ENCODE measurements at places on chromosomes 13 and 19.

GRCh38 chr13:45341799-45342500 is 967 bp upstream of the TPT1 start:
- DNase-seq = no peak

DNA sequence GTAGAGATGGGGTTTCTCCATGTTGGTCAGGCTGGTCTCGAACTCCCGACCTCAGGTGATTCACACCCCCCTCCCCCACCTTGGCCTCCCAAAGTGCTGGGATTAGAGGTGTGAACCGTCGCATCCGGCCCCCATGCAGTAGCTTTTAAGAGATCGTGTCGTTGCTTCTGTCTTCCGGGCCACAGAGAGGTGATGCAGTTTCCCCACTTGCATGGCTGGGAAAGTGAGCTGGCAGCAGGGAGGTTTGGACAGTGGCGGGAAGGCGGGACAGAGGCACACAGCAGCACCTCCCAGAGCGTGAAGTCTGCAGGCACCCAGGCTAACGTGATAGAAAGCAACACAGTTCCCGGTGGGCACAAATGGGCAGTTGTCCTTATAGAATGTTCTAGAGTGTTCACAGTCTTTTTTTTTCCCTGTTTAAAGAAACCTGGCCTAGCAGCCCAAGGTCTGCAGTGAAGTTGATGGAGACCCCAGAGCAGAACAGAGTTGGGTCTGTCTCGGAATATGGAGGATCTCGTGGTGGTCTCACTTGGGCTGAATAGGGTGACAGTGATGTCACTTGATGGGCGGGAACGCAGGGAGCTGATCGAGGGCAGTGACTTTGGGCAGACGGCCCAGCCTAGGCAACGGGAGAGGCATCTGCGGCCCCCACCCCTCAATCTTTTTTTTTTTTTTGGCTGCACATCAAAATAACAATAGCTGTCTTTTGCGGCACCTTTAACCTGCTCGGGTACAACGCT is 4.9 kb downstream of the UHRF1 start:
- no peak for DNase-seq

- DNase-seq = no peak
Measured at GRCh38 chr13:75818179-75818967, 182.2 kb downstream of the LMO7 start.

GRCh38 chr13:49454388-49455006 is 10.4 kb downstream of the SETDB2 start:
- DNase-seq = no peak

DNA sequence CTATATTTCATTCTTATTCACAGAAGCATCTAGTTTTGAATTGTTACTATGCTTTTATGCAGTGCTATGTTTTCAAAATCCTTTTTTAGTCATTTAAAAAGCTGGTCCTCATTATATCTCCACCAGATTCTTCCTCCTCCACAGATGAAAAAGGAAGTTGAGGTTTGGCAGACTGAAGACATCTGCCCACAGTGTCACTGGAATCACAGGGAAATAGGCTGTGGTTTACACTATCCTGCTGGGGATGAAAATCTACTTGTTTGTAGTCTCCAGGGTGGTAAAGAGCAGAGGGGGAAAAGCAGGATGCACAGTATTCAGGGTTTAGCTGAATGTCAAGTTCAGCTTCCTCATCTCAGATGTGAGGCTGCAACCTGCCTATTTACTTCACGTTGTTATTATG is 351.2 kb downstream of the DNAJC15 start:
- no peak for DNase-seq

DNA sequence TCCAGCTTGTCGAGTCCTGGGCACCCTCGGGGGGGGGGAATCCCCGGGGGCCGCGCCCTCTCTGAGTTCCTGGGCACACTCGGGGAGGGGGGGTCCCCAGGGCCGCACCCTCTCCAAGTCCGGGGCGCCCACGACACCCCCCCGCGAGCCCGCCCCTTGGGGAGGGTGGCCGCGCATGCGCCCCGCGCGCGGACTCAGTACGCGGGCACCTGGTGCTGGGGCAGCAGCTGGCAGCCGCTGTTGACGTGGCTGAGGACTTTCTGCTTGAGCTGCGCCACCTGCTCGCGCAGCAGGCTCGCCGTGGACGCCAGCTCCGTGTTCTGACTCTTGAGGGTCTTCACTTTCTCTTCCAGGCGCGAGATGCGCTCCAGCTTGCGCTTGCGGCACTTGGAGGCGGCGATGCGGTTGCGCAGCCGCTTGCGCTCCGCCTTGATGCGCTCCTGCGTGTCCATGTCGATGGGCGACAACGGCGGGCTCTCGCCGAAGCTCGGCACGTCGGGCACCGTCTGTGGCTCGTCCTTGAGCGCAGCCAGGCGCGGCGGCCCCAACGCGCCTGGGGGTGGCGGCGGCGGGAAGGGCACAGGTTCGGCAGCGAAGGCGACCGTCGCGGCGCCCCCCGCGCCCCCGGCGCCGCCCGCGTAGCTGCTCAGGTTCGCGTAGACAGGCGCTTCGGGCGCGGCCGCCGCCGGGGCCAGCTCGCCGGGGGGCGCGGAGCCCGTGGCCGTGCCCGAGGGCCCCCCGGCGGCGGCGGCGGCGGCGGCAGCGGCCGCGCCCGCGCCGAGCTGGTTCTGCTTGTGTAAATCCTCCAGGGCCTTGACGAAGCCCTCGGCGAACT is 958 bp downstream of the JUND start:
- no peak for DNase-seq

DNA sequence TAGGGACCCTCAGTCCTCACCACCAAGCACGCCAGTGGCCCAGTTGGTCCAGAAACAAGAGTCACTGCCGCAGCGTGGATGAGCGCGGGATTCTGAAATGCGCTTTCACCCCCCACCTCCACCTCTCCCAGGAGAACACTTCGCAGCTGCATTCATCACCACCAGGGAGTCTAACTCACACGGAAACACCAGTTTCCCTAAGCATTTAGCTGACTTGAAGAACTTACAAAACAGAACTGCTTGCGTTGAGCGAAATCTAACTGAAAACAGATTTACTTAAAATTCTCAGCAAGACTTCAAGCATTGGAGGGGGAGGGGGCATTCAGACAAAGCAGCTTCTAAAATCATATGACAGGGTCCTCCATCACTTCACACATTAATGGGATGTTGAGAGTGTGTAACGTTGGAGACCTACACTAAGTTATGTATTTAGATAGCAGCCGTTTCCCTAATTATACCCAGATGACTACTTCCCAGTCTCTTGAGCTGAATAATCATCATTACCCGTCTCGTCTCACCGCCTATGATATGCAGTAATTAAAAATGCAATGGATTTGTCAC is 258.2 kb upstream of the IRS2 start:
- no peak for DNase-seq
